ENCODE measurements at places on chromosomes 6 and 20. TPM values are rescaled to one million over a fixed set of nuclear protein-coding genes. Genes with fewer than 3 reads are reported as not detected.

GRCh38 chr6:80105972-80106417, 476 bp upstream of the BCKDHB start:
- H3K27me3 ChIP-seq: no peaks in the 10 kb centered on the region

GRCh38 chr6:89067796-89068195, 12.8 kb upstream of the PNRC1 start:
- no peaks in the 10 kb centered on the region for H3K4me1 ChIP-seq
- no peak overlapping the region for H3K27ac ChIP-seq
- DNase-seq: no peak
- no peaks in the 10 kb centered on the region for H3K36me3 ChIP-seq
- no peaks in the 10 kb centered on the region for H3K27me3 ChIP-seq

DNA sequence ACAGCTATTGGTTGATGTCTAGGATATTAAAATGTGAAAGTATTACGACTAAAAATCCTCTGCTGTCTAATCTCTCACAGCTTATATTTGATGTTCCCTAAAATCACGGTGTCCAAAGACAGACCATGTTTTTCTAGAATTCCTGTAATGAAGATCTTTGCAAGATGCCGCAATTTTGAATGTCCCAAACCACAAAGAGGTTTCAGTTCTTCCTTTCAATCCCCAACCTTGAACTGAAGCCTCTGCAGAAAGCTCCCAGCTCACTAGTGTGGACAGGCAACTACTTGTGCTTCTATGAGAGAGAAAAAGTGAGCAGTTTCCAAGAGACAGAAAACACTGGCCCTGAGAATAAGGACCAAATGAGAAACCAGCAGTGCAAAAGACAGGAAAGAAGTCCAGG, 370.1 kb downstream of the FOXA2 start:
- no peaks in the 10 kb centered on the region for H3K27me3 ChIP-seq
- no peaks in the 10 kb centered on the region for H3K4me1 ChIP-seq
- H3K36me3 ChIP-seq: no peaks in the 10 kb centered on the region
- no peak for DNase-seq
- H3K4me3 ChIP-seq: no peak overlapping the region
- no peak overlapping the region for H3K27ac ChIP-seq

Gene LMBRD1
- polyA plus RNA-seq: 7.8 TPM

DNA sequence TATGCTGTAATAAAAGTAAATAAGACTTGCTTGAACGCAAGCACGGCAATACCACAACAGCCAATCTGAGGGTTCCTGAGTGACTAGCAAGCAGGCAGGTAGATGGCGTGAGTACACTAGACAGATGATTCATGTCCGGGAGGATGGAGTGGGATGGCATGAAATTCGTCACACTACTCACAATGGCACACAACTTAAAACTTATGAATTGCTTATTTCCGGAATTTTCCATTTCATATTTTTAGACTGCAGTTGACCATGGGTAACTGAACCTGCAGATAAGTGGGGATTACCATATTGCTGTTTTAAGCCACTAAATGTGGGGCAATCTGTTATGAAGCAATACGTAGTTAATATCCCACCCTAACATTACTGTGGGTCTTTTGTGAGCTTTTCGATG, 93.6 kb upstream of the NFATC2 start:
- no peak for DNase-seq
- H3K27ac ChIP-seq: no peak overlapping the region
- no peak overlapping the region for H3K4me3 ChIP-seq
- H3K27me3 ChIP-seq: no peaks in the 10 kb centered on the region
- H3K4me1 ChIP-seq: 0 out of 2 replicates have a peak, but pooled peaks cover 3% of the 10 kb centered on the region
- no peaks in the 10 kb centered on the region for H3K36me3 ChIP-seq

Gene LY6G6D
- not detected for polyA plus RNA-seq

- no peaks in the 10 kb centered on the region for H3K36me3 ChIP-seq
- DNase-seq: no peak
- no peak overlapping the region for H3K4me3 ChIP-seq
These were observed 102.4 kb downstream of the COL12A1 start for GRCh38 chr6:75103431-75103830.

DNA sequence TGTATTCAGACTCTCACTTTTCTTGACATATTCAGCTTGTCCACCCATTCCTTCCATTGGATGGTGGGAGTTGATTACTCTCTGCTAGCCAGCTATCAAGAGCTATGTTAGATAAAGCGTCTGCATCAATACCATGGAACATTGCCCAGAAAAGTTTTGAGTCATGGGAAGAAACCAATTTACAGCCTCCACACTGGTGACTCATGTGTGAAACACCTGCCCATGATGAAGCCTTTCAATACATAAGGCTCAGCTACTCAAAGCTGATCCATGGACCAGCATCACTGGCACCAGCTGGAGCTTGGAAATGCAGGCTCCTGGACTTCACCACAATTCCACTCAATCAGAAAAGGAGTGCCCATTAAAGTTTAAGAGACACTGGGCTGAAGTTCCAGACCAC, 16.1 kb downstream of the PLA2G7 start:
- H3K4me3 ChIP-seq: no peak overlapping the region
- no peaks in the 10 kb centered on the region for H3K4me1 ChIP-seq
- no peaks in the 10 kb centered on the region for H3K36me3 ChIP-seq
- no peak overlapping the region for H3K27ac ChIP-seq
- no peak for DNase-seq
- no peaks in the 10 kb centered on the region for H3K27me3 ChIP-seq

Gene SYNGAP1
- 8.8 TPM for polyA plus RNA-seq

Gene GPX5
- not detected for polyA plus RNA-seq

Gene SAMD5
- polyA plus RNA-seq: not detected

DNA sequence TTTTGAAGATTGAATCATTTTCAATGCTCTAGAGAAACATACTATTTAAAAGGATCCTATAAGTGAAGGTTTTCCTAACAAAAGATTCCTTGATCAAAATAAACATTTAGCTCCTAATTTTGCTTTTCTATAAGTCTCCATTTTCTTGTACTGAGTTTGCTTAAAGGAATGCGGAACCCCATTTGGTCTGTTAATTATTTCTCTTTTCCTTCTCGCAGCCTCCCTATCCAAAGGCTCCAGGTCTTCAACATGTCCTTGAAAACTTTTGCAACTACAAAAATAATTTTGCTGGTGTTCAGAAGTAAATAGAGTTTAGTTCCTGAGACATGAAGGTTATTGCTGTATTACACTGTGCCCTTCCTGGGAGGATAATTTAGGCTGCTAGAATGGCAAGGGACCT, 8.3 kb upstream of the NPEPL1 start:
- no peaks in the 10 kb centered on the region for H3K4me1 ChIP-seq
- no peak for DNase-seq
- no peak overlapping the region for H3K27ac ChIP-seq

Gene DYNLT1
- 306 TPM for polyA plus RNA-seq

Gene DEFB127
- not detected for polyA plus RNA-seq

DNA sequence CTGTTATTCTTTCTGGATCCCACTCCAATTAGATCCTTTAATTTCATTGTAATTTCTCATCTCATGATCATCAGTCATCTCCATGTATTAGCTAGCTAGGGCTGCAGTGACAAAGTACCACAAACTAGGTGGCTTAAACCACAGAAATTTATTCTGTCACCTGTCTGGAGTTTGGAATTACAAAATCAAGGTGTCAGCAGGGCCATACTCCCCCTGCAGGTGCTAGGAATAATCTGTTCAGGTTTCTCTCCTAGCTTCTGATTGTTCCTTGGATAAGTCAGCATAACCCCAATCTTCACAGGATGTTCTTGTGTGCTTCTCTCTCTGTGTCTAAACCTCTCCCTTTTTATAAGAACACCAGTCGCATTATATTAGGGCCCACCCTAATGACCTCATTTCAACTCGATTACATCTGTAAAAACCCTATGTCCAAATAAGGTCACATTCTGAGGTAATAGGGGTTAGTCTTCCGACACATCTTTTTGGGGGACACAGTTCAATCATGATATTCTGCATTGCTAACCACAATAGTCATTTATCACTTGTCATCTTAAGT, 40.5 kb downstream of the BEND6 start:
- DNase-seq: no peak
- H3K27me3 ChIP-seq: no peaks in the 10 kb centered on the region
- no peaks in the 10 kb centered on the region for H3K4me1 ChIP-seq

DNA sequence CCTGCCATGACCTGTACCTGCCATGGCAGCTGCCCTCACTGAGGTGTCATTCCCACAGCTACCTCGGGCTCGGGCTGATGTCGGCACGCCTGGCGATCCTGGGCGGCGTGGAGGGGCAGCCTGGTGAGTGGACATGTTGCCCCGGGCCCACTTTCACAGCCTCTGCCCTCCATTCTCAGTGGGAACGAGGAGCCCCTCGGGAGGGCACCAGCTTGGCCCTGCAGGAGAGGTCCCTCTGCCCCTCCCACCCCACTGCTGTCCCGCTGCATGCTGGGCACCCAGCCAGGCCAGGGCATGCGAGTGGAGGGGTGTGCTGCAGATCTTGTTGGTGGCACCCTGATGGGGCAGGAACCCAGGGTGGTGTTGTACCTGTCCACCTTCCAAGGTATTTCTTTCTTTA, 23.0 kb downstream of the ENTPD6 start:
- H3K36me3 ChIP-seq: peaks cover 35% of the 10 kb centered on the region
- peaks cover 1% of the 10 kb centered on the region for H3K4me1 ChIP-seq
- no peak for DNase-seq
- H3K27ac ChIP-seq: no peak overlapping the region
- no peak overlapping the region for H3K4me3 ChIP-seq
- H3K27me3 ChIP-seq: no peaks in the 10 kb centered on the region

Gene MPIG6B
- not detected for polyA plus RNA-seq

DNA sequence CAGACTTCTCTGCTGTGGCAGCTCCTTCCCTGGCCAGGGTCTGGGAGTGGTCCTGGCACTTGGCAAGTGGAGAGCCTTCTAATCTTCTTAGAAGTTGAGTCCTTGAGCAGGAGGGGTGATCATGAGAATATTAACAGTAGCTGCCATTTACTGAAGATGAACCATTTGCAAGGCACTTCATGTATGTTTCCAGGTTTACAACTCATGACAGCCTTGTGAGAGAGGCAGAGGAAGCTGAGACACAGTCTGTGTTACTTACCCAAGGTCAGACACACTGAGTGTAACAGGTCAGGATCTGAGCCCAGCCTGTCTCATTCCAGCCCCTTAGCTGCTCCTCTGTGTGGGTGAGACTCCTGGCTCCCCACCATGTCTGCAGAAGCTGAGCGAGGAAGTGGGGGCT, 45.5 kb upstream of the SRF start:
- H3K27ac ChIP-seq: peak overlapping the region; percentile 99
- peaks cover 78% of the 10 kb centered on the region for H3K4me1 ChIP-seq
- peaks cover 3% of the 10 kb centered on the region for H3K36me3 ChIP-seq
- no peak overlapping the region for H3K4me3 ChIP-seq
- no peaks in the 10 kb centered on the region for H3K27me3 ChIP-seq

- peaks cover 27% of the 10 kb centered on the region for H3K4me1 ChIP-seq
- H3K4me3 ChIP-seq: no peak overlapping the region
- H3K27ac ChIP-seq: no peak overlapping the region
- H3K36me3 ChIP-seq: no peaks in the 10 kb centered on the region
- DNase-seq: peak; percentile 66
These were observed 46.7 kb upstream of the CARMIL1 start for GRCh38 chr6:25232479-25232878.

Gene TFAP2B
- 1.1 TPM for polyA plus RNA-seq

- H3K4me1 ChIP-seq: peaks cover 22% of the 10 kb centered on the region
- no peak for DNase-seq
- H3K4me3 ChIP-seq: no peak overlapping the region
- H3K27me3 ChIP-seq: no peaks in the 10 kb centered on the region
- H3K27ac ChIP-seq: no peak overlapping the region
These were observed 80.4 kb downstream of the RWDD2A start for GRCh38 chr6:83273596-83273995.

- H3K4me3 ChIP-seq: no peak overlapping the region
- no peak for DNase-seq
- H3K4me1 ChIP-seq: no peaks in the 10 kb centered on the region
- no peaks in the 10 kb centered on the region for H3K27me3 ChIP-seq
- no peaks in the 10 kb centered on the region for H3K36me3 ChIP-seq
These were observed 386.1 kb upstream of the ZFP64 start for GRCh38 chr20:52577696-52578095.

- H3K27ac ChIP-seq: no peak overlapping the region
- no peaks in the 10 kb centered on the region for H3K36me3 ChIP-seq
These were observed 64.2 kb upstream of the BTN3A2 start for GRCh38 chr6:26300828-26301227.

- H3K4me3 ChIP-seq: no peak overlapping the region
- H3K27me3 ChIP-seq: no peaks in the 10 kb centered on the region
- no peaks in the 10 kb centered on the region for H3K36me3 ChIP-seq
- no peak for DNase-seq
- no peak overlapping the region for H3K27ac ChIP-seq
These were observed 175.1 kb upstream of the PMEPA1 start for GRCh38 chr20:57884956-57885355.

DNA sequence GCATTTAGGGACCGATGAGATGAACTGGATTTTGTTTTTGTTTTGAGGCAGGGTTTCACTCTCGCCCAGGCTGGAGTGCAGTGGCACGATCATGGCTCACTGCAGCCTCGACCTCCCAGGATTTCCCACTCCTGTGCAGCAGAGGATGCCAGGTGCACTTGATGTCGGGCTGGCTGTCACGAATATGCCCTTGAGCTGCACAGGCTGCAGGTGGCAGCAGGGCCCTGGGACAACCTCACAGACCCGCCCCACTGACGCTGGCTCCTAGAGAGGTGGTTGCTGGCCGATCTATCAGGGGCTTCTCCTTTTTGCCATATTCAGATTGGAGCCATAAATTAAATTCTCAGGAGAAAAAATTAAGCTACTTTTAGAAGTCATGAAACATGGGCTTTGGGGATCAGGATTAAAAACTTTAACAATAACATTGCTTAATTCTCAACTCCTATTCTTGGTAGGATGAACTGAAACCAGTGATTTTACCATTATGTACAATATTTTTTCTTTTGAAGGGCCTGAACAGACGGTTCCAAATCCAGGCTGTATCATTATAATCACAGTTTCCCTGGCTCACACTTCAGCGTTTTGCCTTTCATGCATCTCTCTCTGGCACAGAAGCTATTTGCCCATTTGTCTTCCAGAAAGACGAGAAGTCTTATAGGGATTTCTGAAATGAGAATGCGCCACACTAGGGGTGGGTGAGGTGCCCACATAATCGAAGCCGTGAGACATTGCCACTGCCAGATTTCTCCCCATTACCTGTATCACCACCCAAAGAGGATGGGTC, 32.4 kb downstream of the NQO2 start:
- no peaks in the 10 kb centered on the region for H3K27me3 ChIP-seq
- no peaks in the 10 kb centered on the region for H3K4me1 ChIP-seq
- no peak for DNase-seq
- H3K4me3 ChIP-seq: no peak overlapping the region

Gene SCGN
- polyA plus RNA-seq: not detected

DNA sequence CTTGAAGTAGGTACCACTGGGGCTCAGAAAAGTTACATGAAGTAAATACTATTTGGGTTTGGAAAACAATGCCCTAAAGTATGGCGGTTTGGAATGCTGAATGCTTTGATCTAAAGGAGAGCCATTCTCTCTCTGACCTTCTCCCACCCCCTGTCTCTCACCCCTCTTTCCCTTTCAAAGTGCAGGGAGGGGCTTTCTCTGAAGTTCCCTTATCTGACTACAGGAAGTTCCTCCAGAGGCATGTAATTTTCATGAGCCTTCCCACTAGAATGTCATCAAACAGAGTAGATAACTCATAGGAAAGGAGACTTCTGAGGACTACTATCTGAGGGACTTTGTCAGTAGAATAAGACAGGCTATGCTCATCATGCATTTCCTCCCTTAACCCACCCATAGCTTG, 216.7 kb upstream of the PCSK2 start:
- no peaks in the 10 kb centered on the region for H3K36me3 ChIP-seq
- H3K4me1 ChIP-seq: no peaks in the 10 kb centered on the region
- DNase-seq: no peak
- H3K27me3 ChIP-seq: no peaks in the 10 kb centered on the region
- H3K27ac ChIP-seq: no peak overlapping the region

Gene CTCFL
- not detected for polyA plus RNA-seq

- H3K4me1 ChIP-seq: no peaks in the 10 kb centered on the region
- no peaks in the 10 kb centered on the region for H3K36me3 ChIP-seq
- H3K27me3 ChIP-seq: no peaks in the 10 kb centered on the region
- H3K4me3 ChIP-seq: no peak overlapping the region
These were observed 19.5 kb upstream of the DEFB113 start for GRCh38 chr6:49988900-49989299.
